ENCODE measurements at places on chromosomes 4 and X. TPM values are rescaled to one million over a fixed set of nuclear protein-coding genes. Genes with fewer than 3 reads are reported as not detected.
A peak's percentile ranks its signal among the peaks of the same experiment; 100 is the strongest.

DNA sequence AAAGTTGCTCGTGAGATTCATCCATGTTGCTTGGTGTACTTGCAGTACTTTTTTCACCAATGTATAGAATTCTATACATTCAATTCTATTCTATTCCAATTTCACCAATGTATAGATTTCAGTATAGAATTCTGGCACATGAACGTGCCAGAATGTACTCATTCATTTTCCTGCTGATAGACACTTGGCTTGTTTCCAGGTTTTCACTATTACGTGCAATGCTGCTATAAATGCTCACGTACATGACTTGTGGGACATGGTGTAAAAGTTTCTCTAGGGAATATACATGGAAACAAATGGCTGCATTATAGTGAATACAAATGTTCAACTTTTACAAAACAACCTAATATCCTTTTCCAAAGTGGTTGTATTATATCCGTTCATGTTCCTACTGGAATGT is 6.8 kb upstream of the CXorf66 start:
- no peak for DNase-seq

GRCh38 chr4:140640150-140640748 is 71.5 kb upstream of the UCP1 start:
- DNase-seq = no peak

DNA sequence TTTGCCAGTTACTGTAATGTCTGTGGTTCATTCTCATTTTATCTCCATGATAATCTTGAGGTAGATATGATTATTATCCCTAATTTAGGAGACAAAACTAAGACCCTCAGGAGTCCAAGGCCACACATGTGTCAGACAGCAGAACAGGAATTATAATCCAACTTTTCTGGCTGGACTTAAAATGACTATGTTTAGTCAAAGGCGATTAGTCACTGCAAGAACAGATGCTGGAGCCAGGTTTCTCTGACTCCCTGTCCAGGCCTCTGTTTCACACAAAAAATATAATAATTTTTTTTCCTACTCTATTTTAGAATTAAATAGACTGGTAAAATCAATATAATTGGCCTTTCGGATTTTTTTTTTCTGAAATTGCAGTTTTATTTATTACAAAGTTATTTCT is 56.7 kb upstream of the TMEM131L start:
- no peak for DNase-seq

GRCh38 chr4:74258963-74259362 is 49.3 kb upstream of the EPGN start:
- DNase-seq = peak; percentile 56

Gene EXOC1L
- not detected for polyA plus RNA-seq

GRCh38 chrX:129718676-129719075 is 20.1 kb upstream of the XPNPEP2 start:
- DNase-seq = no peak

Gene MND1
- 6.8 TPM for polyA plus RNA-seq

- DNase-seq = peak; percentile 95
Measured at GRCh38 chrX:15854712-15855567, at the start of gene AP1S2. TSS of gene AP1S2 (minus strand) at chrX:15854813. CDS start at chrX:15852524, 2,289 bp downstream.

Gene PDGFC
- 32.8 TPM for polyA plus RNA-seq

DNA sequence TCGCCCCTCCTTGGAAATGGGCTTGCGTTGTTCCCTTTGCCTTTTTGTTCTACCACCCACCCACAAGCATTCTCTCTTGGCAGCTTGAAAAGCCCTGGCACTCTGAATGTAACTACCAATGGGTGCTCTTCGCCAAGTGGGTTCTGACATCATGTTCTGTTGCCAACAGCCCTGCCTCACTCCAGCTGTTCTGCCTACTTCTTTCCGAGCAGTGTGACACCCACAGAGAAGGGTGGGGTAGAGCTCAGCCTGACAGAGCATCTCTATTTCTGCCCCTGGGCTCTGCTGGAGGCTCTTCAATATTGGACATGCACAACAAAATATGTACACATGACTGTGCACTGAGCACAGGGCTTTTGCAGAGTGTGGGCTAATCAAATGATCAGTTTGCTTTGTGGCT is 15.6 kb upstream of the EXOSC9 start:
- peak; percentile 30 for DNase-seq

Gene SLITRK4
- 8.7 TPM for polyA plus RNA-seq

DNA sequence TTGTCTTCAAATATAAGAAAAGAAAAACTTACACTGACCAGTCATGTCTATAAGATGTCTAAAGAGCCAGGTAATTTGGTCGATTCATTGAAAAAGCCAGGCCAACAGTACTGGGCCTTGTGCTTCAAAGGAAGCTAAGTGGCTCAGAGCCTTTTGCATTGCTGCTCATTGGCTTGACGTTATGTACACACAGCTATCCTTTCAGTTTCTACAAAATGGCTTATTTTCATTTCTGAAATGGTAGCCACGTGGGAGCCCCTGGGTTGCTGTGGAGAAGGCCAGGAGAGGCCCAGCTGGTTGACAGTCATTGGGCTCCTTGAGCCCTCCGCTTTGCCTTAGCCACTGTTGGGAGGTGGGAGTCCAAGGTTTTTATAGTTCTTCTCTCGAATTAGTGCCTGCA is 199.1 kb upstream of the CXorf66 start:
- no peak for DNase-seq

Gene TMPRSS11B
- polyA plus RNA-seq = not detected

DNA sequence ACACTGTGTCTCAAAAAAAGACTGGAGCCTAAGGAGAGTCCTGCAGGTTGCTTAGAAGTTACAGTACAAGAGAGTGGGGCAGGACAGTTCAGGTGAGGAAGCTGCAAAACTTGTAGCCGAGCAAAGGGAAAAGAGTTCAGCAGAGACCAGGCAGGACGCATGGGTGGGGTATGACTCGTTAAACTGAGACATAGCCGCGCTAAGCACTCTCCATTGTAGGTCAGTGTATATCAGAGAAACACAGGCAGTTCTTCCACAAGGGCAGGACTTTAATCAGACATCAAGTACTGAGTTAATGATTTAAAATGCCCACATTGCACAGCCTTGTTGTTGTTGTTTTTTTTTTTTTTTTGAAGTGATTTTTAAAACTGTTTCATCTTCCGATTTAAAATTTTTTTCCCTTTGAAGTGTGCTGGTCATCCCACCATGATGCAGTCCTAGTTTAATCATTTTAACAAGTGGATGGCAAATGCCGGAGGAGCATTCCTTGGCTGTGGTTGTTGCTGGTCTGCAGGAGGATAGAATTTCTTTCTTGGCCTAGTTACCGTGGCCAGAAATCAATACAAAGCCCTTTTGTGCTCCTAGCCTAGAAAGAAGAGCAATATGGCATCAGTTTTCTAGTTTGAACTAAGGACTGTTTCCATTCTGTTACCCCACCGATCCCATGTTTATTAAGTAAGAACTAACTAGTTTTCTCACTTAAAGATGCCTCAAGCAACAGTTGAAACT is 10.3 kb downstream of the LAP3 start:
- no peak for DNase-seq

Gene SLC6A14
- 0.04 TPM for polyA plus RNA-seq

Gene CNGA1
- 0.32 TPM for polyA plus RNA-seq

GRCh38 chr4:8308144-8308543 is 38.6 kb downstream of the HTRA3 start:
- DNase-seq = no peak

GRCh38 chr4:64713256-64713840 is 304.1 kb upstream of the TECRL start:
- DNase-seq = peak; percentile 6

- DNase-seq = no peak
Measured at GRCh38 chrX:10079231-10079630, 77.5 kb upstream of the CLCN4 start.

DNA sequence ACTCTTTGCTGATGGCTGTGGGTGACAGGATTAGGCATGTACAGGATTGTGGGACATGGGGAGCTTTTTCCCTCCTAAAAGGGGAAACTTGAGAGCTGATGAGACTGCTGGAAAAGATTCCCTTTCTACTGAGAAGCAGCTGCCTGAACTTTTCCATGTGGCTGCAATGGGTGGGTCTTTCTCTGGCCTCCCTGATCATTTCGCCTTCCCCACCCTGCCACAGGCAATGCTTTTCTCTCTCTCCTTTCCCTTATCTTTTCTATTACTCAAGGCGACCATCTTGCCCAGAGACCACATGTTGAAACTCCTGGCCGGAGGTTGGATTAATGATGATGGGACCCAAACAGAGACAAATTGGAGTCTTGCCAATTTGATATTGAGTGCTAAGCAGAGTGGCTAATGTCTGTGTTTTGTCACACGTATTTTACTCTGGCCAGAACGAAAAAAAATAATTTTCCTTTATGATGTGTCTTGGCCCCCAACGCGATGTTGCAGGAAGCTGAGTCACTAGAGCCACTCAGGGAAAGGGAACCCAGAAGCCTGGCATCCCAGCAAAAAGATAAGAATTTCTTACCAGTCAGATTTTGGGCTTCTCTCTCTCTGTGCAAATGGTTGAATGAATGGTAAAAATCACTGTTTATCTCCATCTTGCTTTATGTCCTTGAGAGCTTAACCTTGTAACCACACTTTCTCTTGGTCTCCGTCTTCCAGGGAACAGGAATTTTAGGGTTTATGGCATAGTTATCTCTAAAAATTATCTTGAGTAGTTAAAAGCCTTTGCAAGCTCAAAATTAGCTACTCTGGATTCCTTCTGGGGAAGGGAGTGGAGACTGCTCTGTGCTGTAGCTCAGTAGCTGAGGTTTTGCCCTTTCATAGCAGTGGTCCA is 19.4 kb upstream of the ATP8A1 start:
- DNase-seq = no peak

GRCh38 chr4:6695660-6696610 is 2.3 kb downstream of the S100P start:
- DNase-seq = no peak

GRCh38 chr4:15333692-15334633 is 93.9 kb upstream of the C1QTNF7 start:
- DNase-seq = no peak

Gene SHROOM3
- 24.3 TPM for polyA plus RNA-seq

- DNase-seq = peak; percentile 8
Measured at GRCh38 chr4:94678896-94679295, 78.9 kb upstream of the BMPR1B start.

GRCh38 chr4:150436598-150437370 is 145.2 kb upstream of the MAB21L2 start:
- no peak for DNase-seq

Gene UGT2A3
- not detected for polyA plus RNA-seq

GRCh38 chr4:98501383-98501782 is 157.0 kb downstream of the TSPAN5 start:
- DNase-seq = no peak

GRCh38 chr4:127624173-127624572 is 8.6 kb upstream of the INTU start:
- DNase-seq = no peak

DNA sequence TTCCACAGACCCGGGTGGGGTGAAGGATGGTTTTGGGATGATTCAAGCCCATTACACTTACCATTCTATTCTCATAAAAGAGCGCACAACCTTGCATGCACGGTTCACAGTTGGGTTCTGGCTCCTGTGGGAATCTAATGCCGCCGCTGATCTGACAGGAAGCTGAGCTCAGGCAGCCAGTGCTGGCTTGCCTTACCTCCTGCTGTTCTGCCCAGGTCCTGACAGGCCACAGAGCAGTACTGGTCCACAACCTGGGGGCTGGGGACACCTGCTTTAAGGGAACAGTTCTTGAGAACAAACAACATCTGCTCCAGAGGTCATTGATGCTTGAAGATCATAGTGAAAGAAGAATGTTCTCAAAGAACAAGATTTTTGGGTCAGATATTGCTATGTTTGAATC is 8.0 kb upstream of the HS3ST1 start:
- DNase-seq = no peak

Gene PCYT1B
- 1.6 TPM for polyA plus RNA-seq

DNA sequence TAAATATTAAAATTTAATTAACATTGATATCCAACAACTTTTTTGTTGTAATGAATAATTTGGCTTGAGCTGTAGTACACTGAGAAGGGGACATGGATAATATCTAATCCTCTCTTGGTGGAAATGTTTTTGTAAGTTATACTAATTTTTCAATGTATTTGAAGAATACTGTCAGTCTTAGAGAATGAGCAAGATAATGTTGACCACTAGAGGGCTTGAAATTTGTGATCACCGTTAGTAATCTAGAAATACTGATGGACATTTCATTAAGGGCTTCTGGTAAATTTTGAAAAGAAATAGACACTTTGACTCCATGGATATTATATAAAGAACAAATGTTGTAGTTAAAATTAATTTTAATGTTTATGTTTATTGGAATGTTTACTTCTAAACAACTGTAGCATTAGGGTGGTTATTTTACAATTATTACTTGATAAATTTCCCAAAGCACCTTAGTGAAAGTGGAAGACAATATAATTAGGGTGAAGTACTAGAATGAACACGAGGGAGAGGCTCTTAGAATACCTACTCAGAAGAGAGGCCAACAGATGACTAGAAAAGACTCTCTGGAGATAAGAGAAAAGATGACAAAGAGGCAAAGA is 20.0 kb upstream of the CAMK2D start:
- no peak for DNase-seq

GRCh38 chr4:128227991-128228571 is 59.5 kb downstream of the PGRMC2 start:
- DNase-seq = peak; percentile 19

Gene EMCN
- 30.6 TPM for polyA plus RNA-seq

DNA sequence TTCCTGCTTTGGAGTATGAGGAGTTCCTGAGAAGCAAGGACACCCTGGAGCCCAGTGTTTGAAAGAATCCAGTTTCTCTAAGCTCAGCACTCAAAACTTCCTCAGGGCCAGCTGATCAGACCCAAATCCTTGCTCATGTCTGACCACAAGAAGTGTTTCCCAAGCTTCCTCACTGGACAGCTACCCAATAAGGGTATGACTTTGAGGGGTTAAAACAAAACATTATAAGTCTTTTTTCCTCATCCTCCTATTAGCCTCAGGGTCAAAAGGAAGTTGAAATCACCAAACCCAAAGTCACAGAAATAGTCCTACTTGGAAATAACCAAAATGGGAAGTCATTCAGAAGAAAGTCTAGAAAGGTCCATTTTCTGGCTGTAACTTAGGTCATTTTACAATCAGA is 13.7 kb downstream of the ZBTB33 start:
- DNase-seq = no peak

DNA sequence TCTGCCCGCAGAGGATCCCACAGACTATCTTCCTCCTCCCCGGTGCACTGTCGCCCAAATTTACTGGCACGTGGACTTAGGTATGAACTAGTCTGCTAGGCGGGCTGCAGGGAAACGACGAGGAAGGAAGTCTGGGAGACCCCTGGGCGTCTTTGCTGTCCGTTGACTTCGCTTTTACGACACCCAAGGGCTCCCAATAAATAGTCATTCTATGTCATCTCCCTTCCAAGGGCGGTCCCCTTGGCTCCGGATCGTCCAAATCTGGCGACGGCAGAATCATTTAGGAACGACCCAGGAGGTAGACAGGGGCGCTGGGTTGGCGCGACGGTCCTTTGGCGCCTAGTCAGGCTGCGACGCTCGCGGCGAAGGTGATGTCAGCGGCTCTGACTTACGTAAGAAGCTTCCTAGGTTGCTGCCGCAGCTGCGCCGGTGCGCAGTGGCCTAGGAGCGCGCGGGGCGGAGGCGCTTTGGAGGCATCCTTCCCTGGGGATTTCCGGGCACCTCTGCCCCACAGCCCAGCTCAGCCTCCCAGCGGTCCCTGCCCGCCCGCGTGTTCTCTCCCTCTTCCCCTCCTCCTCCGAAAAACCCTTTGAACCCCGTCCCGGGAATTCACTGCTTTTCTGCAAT is 2.2 kb downstream of the NHS start:
- peak; percentile 65 for DNase-seq

- DNase-seq = peak; percentile 51
Measured at GRCh38 chr4:5036239-5036638, 15.0 kb upstream of the STK32B start.
